ENCODE measurements at places on chromosomes 13 and 19.

DNA sequence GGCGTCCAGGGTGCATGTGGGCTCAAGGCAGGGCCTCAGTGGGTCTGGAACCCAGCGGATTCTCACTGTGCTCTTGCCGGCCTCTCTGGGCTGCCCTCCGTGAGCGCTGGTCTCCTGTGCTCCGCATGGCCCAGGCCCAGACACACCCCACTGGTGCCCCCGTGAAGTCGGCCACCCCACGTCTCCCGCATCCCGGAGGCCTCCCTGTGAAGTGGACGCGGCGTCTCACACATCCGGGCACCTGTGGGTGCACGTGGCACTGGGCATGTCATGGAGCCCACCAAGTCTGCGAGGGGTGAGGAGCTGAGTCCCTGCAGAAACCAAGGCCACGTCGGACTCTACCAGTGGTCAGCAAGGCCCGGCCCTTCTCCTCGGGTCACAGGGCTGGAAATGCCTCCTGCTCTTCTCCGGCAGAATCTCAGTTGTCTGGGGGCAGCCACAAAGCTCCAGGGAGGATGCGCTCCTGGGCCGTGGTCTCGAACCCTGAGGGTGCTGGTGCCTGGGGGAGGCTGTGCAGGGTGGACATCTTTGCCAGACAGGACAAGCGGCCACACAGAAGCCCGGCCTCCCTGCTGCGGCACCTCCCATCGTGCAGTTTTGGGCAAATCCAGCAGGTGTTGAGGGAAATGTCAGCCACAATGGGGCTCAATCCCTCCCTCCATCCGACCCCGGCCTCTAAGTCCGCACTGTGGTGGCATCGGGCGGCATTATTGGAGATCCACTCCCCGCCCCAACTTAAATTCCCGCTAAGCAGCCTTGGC is 2.2 kb downstream of the C13orf46 start:
- no peak for DNase-seq

DNA sequence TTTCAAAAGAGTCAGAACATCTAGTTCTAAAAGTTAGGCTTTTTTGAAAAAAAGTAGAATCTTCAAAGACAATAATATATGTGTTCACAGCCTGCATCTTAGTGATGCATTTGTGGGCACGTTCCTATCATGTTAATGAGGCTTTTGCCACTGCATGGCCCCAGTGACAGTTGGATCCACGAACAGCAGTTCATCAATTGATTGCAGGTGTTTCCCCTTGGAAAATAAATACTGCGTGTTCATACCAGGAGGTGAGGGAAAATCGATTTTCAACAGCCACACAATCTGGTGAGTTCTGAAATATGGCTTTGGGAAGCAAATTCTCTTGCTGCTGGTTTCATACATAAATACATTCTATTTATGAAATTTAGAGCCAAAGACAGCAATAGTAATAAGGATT is 343.8 kb upstream of the SLC10A2 start:
- peak; percentile 36 for DNase-seq

- no peak for DNase-seq
Measured at GRCh38 chr13:110551284-110551683, 10.2 kb downstream of the RAB20 start.

DNA sequence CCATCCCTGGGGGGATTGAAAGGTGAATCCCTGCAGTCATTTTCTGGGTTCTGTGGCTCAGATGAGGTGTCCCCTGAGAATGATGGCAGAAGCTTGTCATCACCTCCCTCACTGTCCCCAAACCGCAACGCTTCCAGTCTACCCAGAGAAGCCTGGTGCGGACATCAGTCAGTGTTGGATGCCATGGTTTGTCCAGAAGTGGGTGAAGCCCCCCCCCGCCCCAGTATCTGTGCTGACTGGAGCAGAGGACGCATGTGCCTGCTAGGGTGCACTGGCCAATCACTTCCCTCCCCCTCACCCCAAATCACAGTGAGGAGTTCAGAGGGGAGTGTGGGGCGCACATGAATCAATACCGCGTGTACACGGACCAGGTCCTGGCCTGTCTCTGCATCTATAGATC is 150.5 kb downstream of the TEX29 start:
- no peak for DNase-seq

GRCh38 chr19:1354970-1355567 is 28.6 kb upstream of the NDUFS7 start:
- DNase-seq: no peak

DNA sequence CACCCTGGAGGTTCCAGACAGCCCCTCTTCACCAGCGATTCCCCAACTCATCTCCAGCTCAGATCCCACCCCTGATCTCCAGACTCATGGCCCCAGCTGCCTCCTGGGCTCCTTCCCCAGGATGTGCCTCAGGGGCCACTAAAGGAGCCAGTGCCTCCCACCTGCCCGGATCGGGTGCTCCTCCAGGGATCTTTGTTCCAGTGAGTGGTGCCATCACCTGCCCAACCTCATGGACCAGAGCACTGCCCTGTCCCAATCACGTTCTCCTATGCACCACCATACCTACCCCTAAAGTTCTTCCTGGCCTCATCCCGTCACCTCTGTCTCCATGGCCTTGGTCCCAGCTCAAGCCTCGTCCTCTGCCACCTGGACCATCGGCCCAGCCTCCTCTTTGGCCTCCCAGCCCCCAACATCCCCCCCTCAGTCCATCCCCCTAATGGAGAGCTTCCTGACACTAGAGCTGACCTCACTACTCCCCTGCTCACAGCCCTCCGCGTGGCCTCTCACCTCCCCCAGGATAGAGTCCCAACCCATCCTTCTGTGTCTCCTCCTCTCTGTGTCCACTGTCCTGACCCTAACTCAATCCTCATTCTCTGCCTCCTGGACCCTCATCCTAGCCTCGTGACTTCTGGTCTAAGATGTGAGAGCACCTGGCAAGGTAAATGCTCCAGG is 8.8 kb upstream of the GARIN5A start:
- DNase-seq: no peak

DNA sequence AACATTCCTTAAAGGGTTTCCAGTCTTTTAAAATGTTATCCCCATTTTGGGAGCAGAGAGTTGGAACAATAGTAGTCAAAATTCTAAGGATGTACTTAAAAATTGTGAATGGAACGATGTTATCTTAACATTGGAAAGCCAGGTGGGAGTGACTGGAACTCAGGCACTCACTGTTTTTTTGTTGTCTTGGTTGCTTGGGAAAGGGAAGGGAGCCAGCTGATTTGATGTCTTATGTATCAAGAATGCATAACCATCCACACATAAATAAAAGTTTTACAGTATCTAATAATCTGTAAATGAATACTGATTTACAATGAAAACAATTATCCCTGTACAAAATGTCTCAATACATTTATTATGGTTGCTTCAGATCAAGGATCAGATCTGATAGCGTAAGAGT is 88.7 kb downstream of the SLC10A2 start:
- DNase-seq: no peak

GRCh38 chr19:17549085-17549740 is 6.2 kb upstream of the COLGALT1 start:
- DNase-seq: no peak

GRCh38 chr19:28242317-28242927 is 970.5 kb downstream of the UQCRFS1 start:
- no peak for DNase-seq

DNA sequence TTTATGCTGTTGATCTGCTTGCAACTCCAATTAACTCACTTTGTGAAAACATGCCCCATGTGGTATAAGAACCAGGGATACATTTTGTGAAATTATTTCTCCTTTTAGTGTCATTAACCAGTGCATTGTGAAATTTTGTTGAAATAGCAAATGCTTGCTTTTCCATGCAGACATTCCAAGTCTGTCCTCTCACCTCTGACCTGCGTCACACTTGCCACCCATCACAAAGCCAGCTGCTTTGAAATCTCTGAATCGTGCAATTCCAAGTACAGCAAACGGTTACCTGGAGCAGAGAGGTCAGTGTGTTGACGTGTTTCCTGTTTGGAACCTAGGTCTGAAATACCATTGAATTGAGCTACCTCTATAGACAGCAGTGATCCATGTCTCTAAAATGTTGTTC is 4.9 kb upstream of the SLC25A15 start:
- DNase-seq: no peak

GRCh38 chr19:43705729-43706128 is 10.1 kb upstream of the IRGC start:
- no peak for DNase-seq

DNA sequence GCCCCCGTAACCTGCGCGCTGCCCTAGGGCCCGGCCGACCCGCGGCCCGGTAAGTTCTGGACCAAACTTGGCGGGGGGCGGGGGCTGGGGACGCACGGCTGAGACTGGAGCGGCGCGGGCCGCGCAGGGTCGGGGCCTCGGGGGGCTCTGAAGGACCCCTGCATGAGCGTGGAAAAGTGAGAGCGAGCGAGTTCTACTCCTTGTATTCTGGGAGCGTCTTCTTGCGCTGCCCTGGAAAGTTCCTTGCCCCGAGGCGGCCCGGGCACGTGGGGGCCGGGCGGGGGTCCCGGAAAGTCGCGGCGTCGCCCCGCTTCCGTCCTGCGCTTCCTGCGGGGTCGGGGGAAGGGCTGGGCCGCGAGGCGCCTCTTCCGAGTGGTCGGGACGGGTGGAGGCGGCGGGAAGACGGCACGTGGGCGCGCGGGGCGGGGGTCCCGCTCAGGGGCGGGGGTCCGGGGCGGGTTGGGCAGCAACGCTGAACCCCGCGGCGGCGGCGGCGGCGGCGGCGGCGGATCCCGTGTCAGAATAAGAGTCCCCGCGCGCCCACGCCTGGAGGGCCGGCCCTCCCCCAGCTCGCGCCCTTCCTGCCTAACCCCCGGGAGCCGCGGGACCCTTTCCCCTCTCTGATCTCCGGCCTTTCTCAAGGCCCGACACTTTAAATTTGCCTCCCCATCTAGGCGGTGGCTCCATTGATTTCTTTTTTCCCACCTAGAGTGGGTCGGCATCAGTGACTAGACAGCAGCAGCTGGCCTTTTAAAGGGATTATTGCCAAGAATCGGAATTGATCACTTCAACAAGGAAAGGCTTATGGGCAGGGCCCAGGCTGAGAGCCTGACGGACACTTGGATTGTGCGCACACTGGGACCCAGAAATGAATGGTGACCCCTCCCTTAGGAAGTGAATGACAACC is 749 bp downstream of the GATAD2A start:
- DNase-seq: peak; percentile 37

GRCh38 chr19:28184997-28185396 is 1028.0 kb downstream of the UQCRFS1 start:
- no peak for DNase-seq

- no peak for DNase-seq
Measured at GRCh38 chr19:46629546-46630025, 4.7 kb upstream of the PTGIR start.

GRCh38 chr19:10189616-10190015 is 5.1 kb downstream of the DNMT1 start:
- DNase-seq: no peak
